Left lobe of liver (tissue), 2 donors: ENCODE measurements at places on chromosomes 7 and 10. TPM values are rescaled to one million over a fixed set of nuclear protein-coding genes. Genes with fewer than 3 reads are reported as not detected.

Gene SRGN
- total RNA-seq = 29.1 TPM

- DNase-seq = no peak
Measured at GRCh38 chr7:2459674-2460073, 16.5 kb downstream of the GRIFIN start.

- DNase-seq = no peak
Measured at GRCh38 chr10:102344067-102344466, 51.4 kb upstream of the NFKB2 start.

GRCh38 chr7:68492359-68492690, 1106.0 kb upstream of the AUTS2 start:
- DNase-seq = no peak

DNA sequence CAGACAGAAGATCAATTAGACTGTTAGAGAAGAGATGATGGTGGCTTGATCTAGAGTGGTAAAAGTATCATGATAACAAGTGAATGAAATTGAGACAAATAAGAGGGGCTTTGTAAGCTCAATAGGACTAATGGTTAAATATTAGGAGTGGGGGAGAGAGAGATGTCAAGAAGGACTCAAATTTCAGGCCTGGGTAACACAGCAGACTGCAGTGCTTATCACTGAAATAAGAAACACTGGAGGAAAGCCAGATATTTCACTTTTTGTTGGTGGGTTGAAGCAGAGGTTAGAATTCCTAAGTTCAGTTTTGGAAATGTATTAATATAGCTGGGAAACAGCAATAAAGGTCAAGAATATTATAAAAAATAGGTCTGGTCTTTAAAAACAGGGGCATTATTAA, 74.6 kb downstream of the ORC5 start:
- no peak for DNase-seq
